ENCODE measurements at places on chromosomes 2 and 18. TPM values are rescaled to one million over a fixed set of nuclear protein-coding genes. Genes with fewer than 3 reads are reported as not detected.

DNA sequence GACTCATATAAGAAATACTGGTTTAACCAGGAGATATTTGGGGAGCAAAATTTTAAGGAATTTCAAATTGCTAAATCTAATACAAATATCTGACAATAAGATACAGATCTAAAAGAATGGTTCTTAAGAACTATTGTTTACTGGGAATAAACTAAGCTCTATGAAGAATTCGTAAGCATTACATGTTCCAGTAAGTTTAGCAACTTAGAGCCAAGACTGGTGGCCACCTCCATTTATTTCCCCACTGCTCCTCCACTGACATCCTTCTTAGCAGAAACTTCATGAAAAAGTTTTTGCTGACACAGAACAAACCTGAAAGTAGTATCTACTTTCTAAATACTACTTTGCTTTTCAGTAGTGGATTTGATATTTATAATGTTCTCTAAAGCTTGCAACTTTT lies 83.0 kb downstream of the ACSL3 start:
- H3K4me1 ChIP-seq, result peaks cover 34% of the 10 kb centered on the region
- peaks cover 23% of the 10 kb centered on the region for H3K36me3 ChIP-seq
- peak; percentile 75 for DNase-seq
- no peaks in the 10 kb centered on the region for H3K27me3 ChIP-seq
- 0 out of 2 replicates have a peak overlapping the region, but pooled peaks have one; percentile 1 for H3K4me3 ChIP-seq

The SMPD4 gene
- total RNA-seq, result 82.2 TPM

- peaks cover 12% of the 10 kb centered on the region for H3K27me3 ChIP-seq
- no peak overlapping the region for H3K4me3 ChIP-seq
- DNase-seq, result no peak
- no peak overlapping the region for H3K27ac ChIP-seq
- H3K36me3 ChIP-seq, result no peaks in the 10 kb centered on the region
Measured at GRCh38 chr2:129884221-129884786, 95.2 kb upstream of the RAB6C start.

DNA sequence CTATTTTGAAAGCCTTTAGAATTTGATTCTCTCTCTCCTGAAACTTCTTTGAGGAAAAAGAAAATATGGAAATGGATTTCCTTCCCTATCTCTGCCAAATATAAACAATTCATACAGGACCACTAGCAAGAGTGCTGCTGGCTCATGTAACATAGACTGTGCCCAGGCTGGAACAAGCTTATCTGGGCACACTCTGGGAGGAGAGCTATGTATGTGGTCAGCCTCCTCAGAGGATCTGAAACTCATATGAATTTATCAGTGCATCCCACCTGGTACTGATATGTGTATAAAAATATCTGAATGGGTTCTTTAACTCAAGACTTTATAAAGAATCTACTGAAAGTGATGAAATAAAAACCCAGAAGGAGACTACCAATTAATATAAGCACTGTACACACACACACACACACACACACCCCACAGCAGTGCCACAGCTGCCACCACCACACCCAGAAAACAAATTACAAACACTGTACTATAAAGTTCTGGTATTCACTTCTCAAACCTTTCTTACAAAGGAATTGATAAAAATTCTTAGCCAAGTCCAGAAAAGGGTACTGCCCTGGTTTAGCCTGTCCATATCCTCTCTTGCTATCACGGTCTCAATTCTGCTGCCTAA lies 115.6 kb downstream of the IRS1 start:
- no peak overlapping the region for H3K4me3 ChIP-seq
- DNase-seq, result no peak
- no peaks in the 10 kb centered on the region for H3K27me3 ChIP-seq
- H3K4me1 ChIP-seq, result peaks cover 8% of the 10 kb centered on the region
- no peaks in the 10 kb centered on the region for H3K36me3 ChIP-seq
- H3K27ac ChIP-seq, result no peak overlapping the region

DNA sequence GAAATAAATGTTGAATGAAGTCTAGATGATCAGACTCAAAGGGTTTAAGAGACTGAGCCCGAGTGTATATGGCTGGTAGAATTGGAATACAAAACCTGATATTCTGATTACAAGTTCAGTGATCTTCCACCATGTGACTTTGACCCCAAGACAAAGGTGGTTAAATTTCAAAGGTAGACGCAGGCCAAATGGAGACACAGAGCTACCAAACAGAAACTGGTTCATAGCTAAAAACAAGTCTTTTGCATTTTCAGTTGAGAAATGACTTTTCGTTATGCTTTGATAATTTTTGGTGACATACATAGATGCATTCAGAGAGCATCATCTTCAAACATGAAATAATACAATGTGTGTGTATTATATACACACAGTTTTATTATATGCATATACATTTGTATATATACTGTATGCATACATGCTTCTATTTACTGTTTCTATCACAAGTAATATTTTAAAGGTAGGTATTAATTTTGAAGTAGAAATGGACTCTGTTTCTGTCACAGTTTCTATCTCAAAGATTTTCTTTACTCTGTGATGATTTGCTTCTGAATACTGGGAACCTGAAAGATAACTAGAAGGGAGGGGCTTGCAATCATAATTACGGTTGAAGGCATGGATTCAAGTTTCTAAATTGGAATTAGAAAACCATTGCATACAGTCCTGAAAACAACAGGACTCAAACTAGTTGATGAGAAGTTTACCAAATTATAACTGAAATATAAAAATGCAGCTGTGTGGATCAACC lies 142.3 kb downstream of the ABCA12 start:
- H3K27ac ChIP-seq, result no peak overlapping the region
- no peak for DNase-seq
- no peaks in the 10 kb centered on the region for H3K36me3 ChIP-seq
- H3K27me3 ChIP-seq, result no peaks in the 10 kb centered on the region

The GPR55 gene
- 0.81 TPM for total RNA-seq

DNA sequence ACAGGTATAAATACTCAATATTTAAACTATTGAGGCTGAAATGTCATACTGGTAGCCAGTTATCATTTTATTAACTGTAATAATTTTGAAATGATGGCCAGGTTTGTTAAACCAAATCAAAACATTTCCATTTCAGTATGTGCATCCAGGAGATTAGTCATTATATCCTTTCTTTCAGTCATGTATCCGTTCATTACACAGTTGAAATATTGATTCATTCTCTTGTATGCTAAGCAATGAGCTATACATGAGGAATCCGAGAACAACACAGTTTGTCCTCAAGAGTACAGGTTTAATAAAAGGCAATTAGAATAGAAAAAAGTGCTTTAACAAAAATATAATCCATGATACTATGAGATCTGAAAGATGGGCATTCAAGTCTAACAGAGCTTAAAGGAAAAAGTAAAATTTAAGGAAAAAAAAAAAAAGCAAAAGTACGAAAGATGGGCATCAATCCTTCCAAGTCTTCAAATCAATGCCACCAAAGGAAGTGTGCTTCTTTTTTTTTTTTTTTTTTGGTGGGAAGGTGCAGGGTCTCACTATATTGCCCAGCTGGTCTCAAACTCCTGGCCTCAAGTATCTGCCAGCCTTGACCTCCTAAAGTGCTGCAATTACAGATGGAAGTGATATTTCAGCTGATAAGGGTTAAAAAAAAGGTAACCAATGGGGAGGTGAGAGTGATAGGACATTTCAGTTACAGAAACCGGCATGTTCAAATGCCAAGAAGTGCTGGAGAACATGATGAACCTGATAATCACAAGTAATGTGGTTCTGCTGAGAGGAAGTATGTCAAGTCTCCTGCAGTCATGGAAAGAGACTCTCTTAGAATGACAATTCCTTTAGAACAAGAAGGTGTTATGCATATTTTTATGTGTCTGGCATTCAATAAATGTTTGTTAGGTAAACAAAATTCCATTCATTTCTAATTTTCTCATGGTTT lies 35.8 kb downstream of the PUM2 start:
- H3K4me3 ChIP-seq, result no peak overlapping the region
- no peak overlapping the region for H3K27ac ChIP-seq
- H3K4me1 ChIP-seq, result no peaks in the 10 kb centered on the region

GRCh38 chr2:223868005-223868404 lies 30.6 kb upstream of the AP1S3 start:
- no peak overlapping the region for H3K4me3 ChIP-seq
- peaks cover 5% of the 10 kb centered on the region for H3K4me1 ChIP-seq
- H3K36me3 ChIP-seq, result no peaks in the 10 kb centered on the region
- no peaks in the 10 kb centered on the region for H3K27me3 ChIP-seq
- no peak overlapping the region for H3K27ac ChIP-seq

The UGT1A3 gene
- total RNA-seq, result not detected

GRCh38 chr2:64613276-64613675 lies 40.4 kb downstream of the SERTAD2 start:
- no peak overlapping the region for H3K27ac ChIP-seq
- DNase-seq, result no peak
- H3K4me1 ChIP-seq, result peaks cover 5% of the 10 kb centered on the region
- H3K4me3 ChIP-seq, result no peak overlapping the region
- H3K27me3 ChIP-seq, result no peaks in the 10 kb centered on the region
- H3K36me3 ChIP-seq, result no peaks in the 10 kb centered on the region
